Stimulated activated CD4-positive, alpha-beta T cell treated with anti-CD3 and anti-CD28 coated beads, Interleukin-12 subunit alpha, Interleukin-12 subunit beta, amount 100 ng/mL, for 48 hours (primary cell): ENCODE measurements at places on chromosomes 16 and 17.

- no peak for DNase-seq
Measured at GRCh38 chr17:77690271-77691161, 268.0 kb upstream of the TNRC6C start.

GRCh38 chr16:28191364-28191960 lies 20.3 kb downstream of the XPO6 start:
- DNase-seq = no peak

- no peak for DNase-seq
Measured at GRCh38 chr16:2473999-2474876, 689 bp upstream of the TBC1D24 start.

DNA sequence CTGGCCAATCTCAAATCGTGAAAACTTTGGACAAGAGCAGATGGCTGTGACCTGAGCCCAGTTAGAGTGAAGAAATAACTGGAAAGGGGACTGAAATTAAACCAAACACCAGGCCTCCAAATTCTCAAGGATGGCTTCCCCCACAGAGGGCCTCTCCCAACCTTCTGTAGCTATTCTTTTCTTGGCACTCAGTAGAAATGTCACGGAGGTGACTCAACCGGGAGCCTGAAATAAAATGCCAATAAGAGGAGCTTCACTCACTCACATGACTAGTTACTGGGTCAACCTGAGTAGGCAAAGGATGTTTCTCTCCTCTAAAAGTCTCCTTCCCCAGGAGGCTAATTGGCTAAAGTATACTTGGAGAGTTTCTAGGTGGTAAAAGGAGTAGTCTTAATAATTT lies 230.7 kb downstream of the MAF start:
- DNase-seq = no peak

GRCh38 chr17:61412143-61412859 lies 12.7 kb downstream of the TBX2 start:
- DNase-seq = peak; percentile 68

GRCh38 chr16:3946604-3947180 lies 66.2 kb upstream of the CREBBP start:
- no peak for DNase-seq

- no peak for DNase-seq
Measured at GRCh38 chr17:4974115-4974670, 6.6 kb upstream of the SPAG7 start.

- no peak for DNase-seq
Measured at GRCh38 chr17:41728056-41728455, 6.4 kb downstream of the HAP1 start.

- DNase-seq = no peak
Measured at GRCh38 chr16:10465821-10466220, 80.0 kb downstream of the ATF7IP2 start.

GRCh38 chr17:28187931-28188330 lies 131.1 kb upstream of the TMEM97 start:
- no peak for DNase-seq

DNA sequence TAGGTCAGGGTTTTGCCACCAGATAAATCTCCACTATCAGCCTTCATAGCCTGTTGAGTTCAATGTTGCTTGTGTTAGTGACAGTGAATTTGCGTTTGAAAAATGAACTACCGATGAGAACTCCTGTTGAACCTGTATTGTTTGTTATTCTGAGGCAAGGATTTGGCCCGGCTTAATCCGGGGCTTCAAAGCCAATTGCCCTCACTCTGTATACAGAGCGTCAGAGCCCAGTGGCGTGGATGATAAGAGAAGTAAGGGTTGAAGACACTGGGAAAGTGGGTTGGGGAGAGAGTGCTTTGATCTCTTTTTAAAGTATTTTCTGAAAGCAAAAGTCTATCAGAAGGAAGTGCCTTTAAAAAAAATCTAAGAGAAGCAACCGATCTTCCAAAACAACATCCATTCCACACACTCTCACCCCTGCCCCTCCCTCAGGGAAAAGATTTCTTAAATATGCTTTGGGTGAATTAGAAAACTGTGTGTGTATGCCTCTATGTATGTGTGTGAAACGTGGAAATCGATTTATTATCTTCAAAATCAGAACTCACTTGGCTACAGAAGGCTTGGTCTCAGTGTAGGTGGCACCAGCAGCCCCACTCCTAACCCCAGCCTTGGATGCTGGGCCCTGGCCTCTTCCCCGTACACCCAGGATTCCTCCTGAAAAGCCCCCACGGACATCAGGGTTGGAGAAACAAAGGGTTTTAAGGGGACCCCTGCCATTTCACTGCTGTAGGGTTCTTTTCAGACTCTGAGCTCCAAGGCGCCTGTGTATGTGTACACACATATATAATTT lies 8.8 kb downstream of the TBX4 start:
- no peak for DNase-seq

- DNase-seq = no peak
Measured at GRCh38 chr16:24535827-24536226, 3.5 kb upstream of the RBBP6 start.

GRCh38 chr17:35948092-35948491 lies 4.6 kb upstream of the LYZL6 start:
- DNase-seq = no peak

GRCh38 chr16:47486856-47487255 lies 25.7 kb downstream of the PHKB start:
- DNase-seq = no peak

GRCh38 chr16:6068063-6068462 lies 970.5 kb upstream of the EEF2KMT start:
- no peak for DNase-seq

GRCh38 chr16:51825779-51826178 lies 674.7 kb upstream of the SALL1 start:
- DNase-seq = no peak

- DNase-seq = no peak
Measured at GRCh38 chr16:1152123-1152638, 725 bp upstream of the CACNA1H start.

DNA sequence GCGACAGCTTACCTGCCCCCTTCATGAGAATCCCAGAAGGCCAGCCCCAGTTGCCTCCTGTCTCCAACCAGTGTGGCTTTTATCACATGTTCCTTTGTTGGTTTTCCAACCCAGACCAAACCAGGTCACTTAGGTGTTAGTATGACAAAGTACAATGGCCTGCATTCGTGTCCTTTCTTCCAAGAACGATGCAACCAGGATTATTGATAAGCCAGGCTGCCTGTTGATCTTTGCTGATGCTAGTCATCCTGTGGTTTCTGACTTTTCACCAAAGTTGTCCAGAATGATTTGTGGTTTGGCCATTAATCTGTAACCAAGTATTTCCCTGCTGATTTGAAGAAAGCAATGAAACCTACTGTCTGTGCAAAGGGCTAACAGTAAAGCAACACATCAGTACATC lies 191.4 kb downstream of the CYLD start:
- no peak for DNase-seq

DNA sequence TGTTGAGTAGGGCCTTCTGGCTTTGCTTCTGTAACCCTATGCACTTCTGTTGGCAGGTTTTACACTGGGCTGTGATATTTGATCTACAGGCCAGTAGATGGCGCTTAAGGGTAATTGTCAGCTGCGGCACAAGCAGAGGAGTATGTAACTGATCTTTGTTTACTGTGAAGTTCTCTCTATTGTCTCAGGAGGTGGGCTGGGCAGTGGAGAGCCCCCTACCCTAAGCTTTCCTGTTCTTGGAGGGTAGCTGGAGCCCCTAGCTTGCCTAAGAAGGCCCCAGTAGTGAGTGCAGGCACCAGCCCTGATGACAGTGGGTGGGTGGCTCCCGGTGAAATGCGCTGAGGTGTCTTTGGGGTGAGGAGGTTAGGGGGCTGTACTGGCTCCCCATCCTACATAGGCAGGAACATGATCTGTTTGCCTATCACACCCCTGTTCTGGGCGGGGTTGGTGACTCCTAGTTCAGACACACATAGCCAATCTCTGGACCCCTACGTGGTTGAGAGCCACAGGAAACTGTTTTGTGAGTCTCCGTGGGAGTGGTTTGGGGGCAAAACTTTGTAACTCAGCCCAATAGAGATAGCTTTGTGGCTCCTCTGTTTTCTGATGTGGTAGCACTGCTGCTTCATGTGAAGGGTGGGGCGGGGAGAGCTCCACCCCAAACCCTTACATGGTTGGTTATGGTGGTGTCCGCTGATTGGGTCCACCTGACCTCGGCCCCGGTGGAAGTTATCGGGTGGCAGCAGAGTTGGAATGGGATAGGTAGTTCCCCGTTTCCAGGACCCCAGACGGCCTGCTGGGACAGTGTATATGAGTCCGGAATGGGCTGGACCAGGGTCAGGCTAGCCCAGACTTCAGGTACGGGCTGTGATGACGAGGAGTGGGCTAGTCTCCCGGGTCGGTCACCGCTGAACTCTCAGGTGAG lies 60.4 kb downstream of the SLFN11 start:
- DNase-seq = peak; percentile 57

GRCh38 chr17:27157297-27157696 lies 136.6 kb upstream of the WSB1 start:
- no peak for DNase-seq

DNA sequence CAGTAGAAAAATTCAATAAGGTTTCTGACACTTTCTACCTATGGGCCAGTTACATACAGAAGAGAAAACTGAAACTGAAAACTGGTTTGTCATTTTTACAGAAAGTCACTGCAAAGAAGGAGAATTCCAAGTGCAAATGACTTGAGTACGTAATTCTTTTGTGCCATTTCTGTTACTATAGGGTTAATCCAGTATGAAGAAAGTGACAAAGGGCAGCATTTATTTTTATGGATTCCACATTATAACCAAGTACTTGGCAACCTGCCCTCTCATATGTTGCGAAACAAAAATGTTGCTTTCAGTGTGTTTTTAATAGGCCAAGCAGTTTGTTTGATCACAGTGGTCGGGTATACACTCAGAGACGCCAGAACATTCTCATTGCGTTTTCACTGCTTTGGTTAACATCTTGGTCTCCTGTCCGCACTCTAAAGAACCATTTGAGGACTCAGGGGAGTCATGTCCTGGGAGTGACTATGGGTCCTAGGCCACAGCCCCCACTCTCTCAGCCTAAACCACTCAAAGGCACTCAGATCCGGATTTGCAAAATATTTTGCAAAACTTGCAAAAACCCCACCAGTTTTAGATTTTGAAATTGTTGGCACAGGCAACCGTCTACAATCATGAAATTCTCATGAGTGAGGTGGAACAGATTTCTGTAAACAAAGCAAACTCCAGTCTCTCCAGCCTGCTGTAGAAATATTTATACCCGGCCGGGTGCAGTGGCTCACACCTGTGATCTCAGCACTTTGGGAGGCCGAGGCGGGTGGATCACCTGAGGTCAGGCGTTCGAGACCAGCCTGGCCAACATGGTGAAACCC lies 15.4 kb upstream of the HELZ start:
- DNase-seq = no peak

DNA sequence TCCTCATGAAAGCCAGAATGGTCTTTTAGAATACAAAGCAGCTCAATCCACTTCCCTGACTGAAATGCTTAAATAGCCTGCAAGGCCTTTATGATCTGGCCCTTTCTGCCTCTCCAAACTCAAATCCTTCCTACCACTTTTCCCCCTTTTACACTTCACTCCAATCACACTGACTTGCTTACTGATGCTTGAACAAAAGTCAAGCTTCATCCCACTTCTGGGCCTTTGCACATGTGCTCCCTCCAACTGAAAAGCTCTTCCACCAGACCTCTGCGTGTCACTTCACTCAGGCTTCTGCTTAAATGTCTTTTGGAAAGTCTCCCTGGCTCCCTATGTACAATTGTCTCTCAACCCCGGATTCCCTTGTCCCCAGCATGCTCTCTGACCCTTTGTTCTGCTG lies 13.3 kb upstream of the TERB1 start:
- no peak for DNase-seq

GRCh38 chr16:89862732-89863131 lies 10.7 kb upstream of the TCF25 start:
- DNase-seq = no peak

GRCh38 chr17:28466001-28466400 lies 7.4 kb upstream of the SLC13A2 start:
- no peak for DNase-seq

- no peak for DNase-seq
Measured at GRCh38 chr17:32355649-32356377, 5.9 kb downstream of the ZNF207 start.

- no peak for DNase-seq
Measured at GRCh38 chr16:13077816-13078215, 176.4 kb downstream of the SHISA9 start.

DNA sequence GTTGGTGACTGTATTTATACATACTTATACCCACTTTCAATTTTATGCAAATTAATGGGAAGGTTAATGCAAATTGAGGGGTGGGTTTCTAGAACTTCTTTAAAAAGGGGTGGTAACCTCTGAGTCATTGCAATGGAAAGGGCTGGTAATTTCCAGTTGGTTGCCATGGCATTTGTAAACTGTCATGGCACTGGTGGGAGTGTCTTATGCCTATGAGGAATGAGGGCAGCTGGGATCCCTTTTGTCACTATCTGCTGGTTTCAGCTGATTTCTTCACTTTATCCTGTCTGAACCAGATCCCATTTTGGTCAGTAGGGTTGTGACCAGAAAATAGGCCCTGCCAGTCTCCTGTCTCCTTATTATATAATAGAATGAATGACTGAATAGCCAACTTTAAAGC lies 1006.7 kb upstream of the GOT2 start:
- DNase-seq = no peak

- no peak for DNase-seq
Measured at GRCh38 chr17:79777120-79777893, 641 bp upstream of the CBX2 start.

GRCh38 chr17:3004925-3005324 lies 58.5 kb downstream of the OR1D5 start:
- no peak for DNase-seq

- DNase-seq = no peak
Measured at GRCh38 chr17:29180788-29181160, 576 bp upstream of the MYO18A start.

- DNase-seq = no peak
Measured at GRCh38 chr17:41974658-41975057, 8.1 kb downstream of the CNP start.

- no peak for DNase-seq
Measured at GRCh38 chr17:8776248-8776647, 17.9 kb upstream of the SPDYE4 start.

GRCh38 chr16:68291227-68291626 lies 19.5 kb downstream of the SLC7A6OS start:
- no peak for DNase-seq

GRCh38 chr17:43530288-43531081 lies 15.7 kb downstream of the ETV4 start:
- no peak for DNase-seq

GRCh38 chr16:70483426-70483825 lies 29.0 kb downstream of the FCSK start:
- no peak for DNase-seq

GRCh38 chr17:76523084-76524037 lies 14.1 kb downstream of the CYGB start:
- DNase-seq = peak; percentile 73

GRCh38 chr16:23668225-23668624 lies 10.5 kb upstream of the PLK1 start:
- DNase-seq = no peak
